ENCODE measurements at places on chromosomes 3 and 15.

DNA sequence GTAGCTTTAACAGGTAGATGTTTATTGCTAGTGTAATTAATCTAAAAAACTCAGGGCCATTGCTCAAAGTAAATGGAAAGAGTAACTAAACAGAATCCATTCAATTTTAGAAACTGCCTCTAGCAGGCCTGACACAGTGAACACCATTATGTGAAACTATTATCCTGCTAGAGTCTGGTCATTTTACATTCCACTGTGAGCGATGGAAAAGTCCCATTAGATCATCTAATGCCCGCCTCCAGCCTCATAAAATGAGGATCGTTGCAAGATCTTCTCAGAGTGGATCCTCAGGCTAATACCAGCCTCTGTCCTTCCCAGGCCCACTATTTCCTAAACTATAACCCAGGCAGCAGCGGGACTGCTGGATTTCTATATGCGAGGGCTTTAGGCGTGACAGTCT lies 107.7 kb downstream of the WDR76 start:
- no peak for DNase-seq

GRCh38 chr3:108328821-108329486 lies 32.6 kb downstream of the HHLA2 start:
- no peak for DNase-seq

- DNase-seq, result no peak
These were observed 141.7 kb downstream of the LRRK1 start for GRCh38 chr15:101060576-101061551.

GRCh38 chr3:72319194-72320094 lies 528.8 kb downstream of the SHQ1 start:
- no peak for DNase-seq

DNA sequence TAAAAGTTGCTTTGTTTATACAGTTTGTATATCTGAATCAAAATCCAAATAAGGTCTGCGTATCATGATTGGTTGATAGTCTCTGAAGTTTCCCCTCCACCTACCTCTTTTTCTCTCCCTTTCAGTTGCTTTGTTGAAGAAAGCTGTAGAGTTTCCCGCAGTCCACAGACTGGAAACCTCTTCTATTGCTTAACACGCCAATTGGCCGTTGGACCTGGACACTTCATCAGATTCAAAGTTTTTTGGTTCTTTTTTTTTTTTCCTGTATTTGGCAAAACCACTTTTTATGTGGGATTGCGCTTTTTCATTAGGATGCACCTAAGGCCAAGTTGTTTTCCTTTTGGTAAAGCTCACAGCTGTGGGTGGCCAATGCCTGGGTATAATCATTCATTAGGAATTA lies 14.5 kb upstream of the TM4SF1 start:
- DNase-seq, result no peak

DNA sequence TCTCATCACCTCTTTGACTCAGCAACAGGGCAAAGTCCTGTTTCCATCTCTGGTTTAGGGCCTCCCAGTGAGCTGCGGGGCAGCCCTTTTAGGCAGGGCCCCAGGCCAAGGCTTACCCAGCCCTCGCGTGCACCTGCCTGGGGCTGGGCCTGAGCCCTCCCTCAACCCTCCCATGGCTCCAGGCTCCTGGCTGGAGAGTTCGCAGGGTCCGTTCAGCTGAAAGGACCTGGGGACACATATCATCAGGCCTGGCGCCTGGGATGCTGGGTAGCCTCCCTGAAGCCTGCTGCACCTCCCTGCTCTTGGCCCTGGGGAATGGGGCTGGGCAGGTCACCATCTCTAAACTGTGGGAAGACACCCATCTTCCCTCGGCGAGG lies 29.7 kb downstream of the HDAC11 start:
- DNase-seq, result no peak

DNA sequence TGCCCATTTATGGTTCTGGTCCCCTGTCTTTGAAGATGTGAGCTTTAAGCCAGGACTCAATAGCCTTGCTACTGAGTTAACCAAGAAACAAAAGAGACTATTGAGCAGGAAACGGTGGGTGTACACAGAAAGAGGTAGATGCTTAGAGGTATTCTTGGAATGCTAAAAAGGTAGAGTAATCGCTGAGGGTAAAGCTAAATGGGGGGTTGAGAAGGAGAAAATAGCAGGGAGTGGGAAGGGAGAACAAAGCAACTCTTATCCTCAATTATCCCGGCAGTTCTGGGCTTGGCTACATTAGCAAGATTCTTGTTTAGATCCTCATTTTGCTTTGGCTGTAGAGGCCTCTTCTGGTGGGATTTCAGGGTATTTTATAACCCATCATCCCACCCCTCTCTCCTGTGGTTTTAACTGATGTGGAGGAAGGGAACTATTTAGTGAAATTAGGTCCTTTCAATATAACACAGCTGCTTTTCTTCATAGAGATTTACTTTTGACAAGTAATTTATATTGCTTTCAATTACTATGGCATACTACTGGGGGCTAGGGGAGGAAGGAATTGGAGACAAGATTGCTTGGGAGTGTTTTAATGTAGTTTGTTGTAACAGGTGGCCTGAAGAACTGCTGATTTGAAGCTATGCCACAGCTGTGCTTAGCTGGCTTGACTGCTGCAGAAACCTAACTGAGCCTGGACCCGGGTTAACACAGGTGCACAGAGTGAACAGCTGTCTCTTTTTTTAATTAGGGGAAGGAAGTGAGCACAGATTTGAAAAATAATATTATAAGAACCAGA lies 234.3 kb upstream of the CCDC54 start:
- DNase-seq, result no peak

DNA sequence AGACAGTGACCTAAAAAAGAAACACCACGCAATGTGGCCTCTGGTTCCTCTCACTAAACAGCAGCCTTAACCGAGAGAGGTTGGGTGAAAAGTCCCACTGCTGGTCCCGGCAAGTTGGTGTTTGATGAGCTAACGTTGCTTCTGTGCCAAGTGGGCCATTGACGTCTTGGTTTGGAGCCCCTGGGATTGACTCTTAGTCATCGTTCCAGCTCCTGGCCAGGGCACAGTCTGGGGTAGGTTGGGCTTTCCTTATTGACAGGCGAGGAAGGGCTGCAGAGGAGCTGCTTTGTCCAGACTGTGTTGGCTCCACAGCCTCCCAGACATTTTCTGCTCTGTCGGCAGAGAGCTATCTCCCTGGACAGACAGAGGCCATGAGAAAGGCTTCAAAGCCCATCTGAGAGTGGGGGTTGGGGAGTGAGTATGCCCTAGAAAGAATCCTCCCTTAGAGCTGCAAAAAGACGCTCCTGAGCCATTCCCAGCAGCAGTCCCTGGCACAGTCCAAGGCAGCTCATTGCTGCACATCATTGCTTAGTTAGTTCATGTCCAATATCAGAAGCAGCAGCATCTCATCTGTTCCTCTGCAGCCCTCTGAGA lies 28.6 kb upstream of the C3orf80 start:
- no peak for DNase-seq

GRCh38 chr15:80920271-80920699 lies 69.3 kb downstream of the MESD start:
- no peak for DNase-seq

- no peak for DNase-seq
These were observed 9.3 kb downstream of the PXYLP1 start for GRCh38 chr3:141240687-141241615.

GRCh38 chr15:100759698-100760356 lies 119.8 kb upstream of the ALDH1A3 start:
- DNase-seq, result no peak

DNA sequence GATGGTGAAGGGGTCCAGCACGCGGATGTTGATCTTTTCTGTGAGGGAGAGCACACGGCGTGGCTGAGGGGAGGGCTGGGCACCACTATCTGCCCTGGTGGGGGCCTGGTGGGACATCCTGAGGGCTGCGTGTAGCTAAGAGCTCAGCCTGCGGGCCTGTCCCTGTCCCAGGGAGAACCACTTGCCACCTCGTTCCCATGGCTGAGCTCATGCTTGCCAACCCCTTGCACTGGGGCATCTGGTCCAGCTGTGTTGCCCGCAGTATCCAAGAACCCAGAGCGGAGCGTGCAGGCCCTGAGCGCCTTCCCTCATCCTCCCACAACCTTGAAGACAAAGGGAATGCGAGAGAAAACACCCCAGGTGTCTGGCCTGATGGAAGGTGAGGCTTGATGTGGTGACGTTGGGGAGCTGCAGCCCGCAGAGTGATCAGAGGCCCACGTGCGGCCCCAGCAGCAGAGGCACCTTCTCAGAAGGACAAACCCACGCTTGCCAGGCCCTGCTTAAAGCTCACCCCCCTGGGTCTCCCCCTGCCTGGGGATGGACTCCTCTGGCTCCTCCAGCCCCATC lies 28.9 kb downstream of the TKT start:
- no peak for DNase-seq

- DNase-seq, result no peak
These were observed 25.2 kb upstream of the DENND6A start for GRCh38 chr3:57718118-57718517.

- DNase-seq, result no peak
These were observed 39.9 kb downstream of the TPRA1 start for GRCh38 chr3:127550468-127551157.

GRCh38 chr3:185076219-185076618 lies 76.6 kb downstream of the C3orf70 start:
- no peak for DNase-seq

GRCh38 chr3:129087138-129087702 lies 26.6 kb downstream of the GP9 start:
- no peak for DNase-seq

GRCh38 chr15:77033729-77034671 lies 36.9 kb downstream of the TSPAN3 start:
- no peak for DNase-seq

DNA sequence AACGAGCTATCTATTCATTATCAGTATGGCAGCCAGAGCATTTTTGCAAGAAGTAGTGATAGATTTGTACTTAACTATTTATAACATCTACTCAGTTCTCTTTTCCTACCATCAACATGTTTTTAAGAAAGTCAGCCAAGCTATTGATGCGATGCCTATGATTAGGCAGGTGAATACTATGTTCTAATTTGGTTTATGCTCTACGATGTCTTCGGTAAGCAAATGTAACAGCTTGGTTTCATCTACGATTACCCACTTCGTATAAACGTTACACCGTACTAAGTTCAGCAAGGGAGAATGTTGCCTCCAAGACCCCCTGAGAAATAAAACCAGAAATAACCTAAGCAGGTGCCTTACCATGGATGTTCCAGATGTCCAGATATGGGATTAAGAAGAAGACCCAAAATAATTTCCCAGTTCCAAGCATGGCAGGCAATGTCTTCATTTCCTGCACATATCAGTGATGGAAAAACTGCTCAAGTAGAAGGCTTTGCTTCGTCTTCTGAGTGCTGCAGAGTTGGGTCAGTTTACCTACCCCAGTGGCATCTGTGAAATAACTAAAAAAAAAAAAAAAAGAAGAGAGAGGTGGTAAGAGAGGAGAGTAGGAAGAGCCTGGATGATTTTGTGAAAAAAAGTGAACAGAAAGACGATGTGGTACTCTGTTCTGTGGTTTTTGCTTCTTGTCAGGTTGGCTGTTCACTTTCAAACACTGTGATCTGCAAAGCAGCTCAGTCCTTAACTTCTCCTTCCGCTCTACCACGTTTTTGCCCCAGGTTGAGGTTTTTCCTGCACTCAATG lies at the start of gene BTLA:
TSS of gene BTLA (minus strand) at position 559 of the 798 bp plus-strand sequence. CDS start at position 445, 114 bp downstream.
- no peak for DNase-seq

GRCh38 chr3:104564045-104564643 lies 802.6 kb upstream of the ALCAM start:
- DNase-seq, result no peak

- DNase-seq, result peak; percentile 64
These were observed 161.8 kb upstream of the TBL1XR1 start for GRCh38 chr3:177358977-177359592.

DNA sequence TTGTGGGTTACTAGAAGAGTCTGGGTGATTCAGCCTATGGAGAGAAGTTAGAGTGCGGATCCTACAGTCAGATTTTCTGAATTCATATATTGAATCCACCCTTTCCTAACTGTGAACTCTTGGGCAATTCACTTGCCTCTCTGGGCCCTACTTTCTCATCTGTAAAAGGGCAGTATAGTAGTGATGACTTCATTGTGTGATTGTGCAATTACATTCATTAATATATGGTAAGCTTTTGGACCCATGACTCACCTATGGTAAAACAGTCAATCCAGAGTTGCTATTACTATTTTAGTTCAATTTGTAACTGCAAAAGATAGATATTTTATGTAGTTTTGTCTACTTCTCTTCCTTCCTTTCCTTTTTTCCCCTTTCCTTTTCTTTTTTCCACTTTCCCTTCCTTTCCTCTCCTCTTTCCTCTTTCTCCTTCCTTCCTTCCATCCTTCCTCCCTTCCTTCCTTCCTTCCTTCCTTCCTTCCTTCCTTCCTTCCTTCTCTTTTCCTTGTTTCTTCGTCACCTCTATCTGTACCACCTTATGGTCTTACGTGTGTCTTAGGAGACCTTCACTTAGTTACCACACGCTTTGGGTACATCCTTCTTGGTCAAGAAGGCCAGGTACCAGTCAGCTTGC lies 37.0 kb downstream of the GMNC start:
- no peak for DNase-seq

GRCh38 chr15:78624651-78625590 lies 4.1 kb upstream of the CHRNA3 start:
- no peak for DNase-seq

GRCh38 chr3:53846134-53846850 lies at the start of the genes CHDH and IL17RB:
Gene CHDH (minus strand): TSS chr3:53846419. CDS start chr3:53824008, 22,411 bp downstream.
Gene IL17RB (plus strand): TSS chr3:53846568. CDS start chr3:53846589, 21 bp downstream.
- DNase-seq, result no peak

- peak; percentile 25 for DNase-seq
These were observed 35.2 kb downstream of the SLC6A20 start for GRCh38 chr3:45760878-45761711.

DNA sequence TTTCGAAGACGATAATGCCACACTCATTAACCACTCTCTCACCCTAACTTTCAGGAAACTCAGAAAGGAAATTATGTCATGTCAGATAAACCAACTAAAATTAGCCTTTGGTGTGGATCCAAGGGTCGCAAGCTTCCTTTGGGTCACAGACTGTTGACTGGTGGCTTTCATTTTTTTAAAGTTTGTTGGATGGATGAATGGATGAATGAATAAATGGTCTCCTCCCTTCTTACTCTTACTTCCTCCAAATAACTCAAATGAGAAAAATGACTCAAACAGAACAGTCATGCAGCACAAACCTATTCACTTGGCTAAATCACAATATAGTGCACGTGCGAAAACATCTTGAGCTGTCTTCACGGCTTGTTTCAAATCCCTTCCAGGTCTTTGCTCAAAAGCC lies 82.9 kb upstream of the HACD2 start:
- no peak for DNase-seq

DNA sequence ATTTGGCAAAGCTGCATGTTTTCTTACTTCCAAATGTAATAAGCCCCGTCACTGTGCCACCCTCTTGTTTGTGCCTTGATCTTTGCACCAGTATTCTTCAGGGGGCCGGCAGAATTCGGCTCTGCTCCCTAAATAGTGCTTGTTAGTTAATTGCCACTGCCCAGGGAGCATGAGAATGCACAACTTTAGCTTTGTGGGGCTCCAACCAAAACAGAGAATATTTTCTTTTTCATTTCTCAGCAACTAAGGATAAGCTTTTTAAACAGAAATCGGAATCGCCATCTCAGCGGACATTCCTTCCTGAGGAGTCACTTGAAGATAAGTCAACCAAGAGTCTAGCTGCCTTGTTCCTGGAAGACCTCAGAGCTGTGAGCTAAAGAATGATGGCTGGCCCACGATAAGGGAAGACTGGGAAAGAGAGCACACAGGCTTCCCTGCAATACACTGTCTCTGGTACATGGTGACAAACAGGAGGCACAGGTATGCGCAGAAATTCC lies 106.0 kb downstream of the LRIG1 start:
- no peak for DNase-seq

Measured in T-helper 1 cell (primary cell).